DMS79 (cell line): ENCODE measurements at places on chromosomes 16 and 17.
A peak's percentile ranks its signal among the peaks of the same experiment; 100 is the strongest.

- DNase-seq: no peak
These were observed 44.3 kb downstream of the SLC6A2 start for GRCh38 chr16:55700067-55700466.

DNA sequence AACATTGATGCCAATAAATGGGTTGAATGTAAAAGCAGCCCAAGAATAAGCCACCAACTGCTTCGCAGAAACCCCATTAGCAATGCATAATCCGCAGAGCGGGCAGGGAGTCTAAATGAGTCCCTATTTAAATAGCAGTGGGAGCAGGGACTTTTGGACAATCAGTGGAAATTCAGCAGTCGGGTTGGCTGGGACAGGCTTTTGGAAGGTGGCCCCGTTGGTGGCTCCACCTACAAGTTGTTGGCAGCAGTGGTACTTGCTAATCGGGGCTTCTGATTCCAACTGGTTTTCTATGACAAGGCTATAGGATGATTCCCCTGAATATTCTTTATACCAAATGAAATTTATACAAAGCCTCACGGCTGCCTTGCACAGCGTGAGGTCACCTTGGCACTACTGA lies 86.3 kb downstream of the WDR59 start:
- DNase-seq: no peak

DNA sequence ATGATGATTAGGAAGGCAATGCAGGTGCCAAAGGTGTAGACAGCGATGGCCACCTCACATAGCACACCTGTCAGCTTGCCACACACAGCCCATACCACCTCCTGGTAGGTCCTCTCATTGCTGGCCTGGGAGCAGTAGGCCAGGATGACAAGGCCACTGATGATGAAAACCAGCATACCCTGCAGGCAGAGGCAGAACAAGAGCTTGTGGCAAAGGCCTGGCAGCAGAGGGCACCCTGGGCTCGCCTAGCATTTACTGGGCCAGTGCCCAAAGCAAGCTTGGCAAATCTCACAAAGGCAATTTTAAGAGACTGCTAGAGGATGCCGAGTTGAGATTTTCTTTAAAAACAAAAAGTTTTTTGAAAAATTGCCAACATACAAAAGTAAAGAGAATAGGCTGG lies 5.9 kb downstream of the SLC38A7 start:
- DNase-seq: no peak

- DNase-seq: no peak
These were observed 64.2 kb upstream of the COX10 start for GRCh38 chr17:14004927-14005620.

- DNase-seq: no peak
These were observed 4.0 kb downstream of the RNF222 start for GRCh38 chr17:8393470-8394231.

DNA sequence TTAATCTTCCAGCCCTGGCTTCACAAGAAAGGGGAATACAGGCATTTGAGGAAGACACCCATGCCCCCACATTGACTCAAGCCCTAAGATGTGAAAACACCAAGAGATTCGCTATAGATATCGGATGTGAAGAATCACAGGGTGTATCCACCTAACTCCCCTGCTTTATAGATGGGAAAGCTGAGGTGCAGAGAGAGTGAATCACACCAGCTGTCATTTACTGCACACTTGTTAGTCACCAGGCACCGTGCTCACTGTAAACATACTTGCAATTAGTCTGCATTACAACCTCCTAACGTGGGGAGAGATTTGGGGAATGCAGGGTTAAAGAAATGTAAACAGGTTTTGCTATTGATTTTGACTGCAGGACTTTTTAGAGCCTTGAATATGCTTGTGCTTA lies 325.5 kb downstream of the C16orf95 start:
- no peak for DNase-seq

DNA sequence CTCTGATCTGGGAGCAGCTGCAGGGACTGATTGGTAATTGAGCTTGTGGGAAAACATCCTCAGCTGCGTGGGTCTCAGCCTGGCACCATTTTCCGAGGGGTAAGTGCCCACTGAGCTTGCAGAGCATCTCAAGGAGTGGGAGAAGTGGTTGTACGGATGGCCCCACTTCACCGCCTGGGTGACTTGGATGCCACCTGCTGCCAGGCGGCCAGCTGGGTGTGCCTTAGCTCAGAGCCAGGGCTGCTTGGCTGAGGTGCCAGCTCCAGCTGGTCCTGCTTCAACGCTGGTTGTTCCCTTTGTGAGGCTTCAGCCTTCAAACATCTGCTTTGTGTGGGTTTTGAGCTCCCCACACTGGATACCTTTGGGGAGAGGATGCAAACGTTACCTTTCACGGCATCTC lies 482.7 kb upstream of the EEF2KMT start:
- DNase-seq: peak; percentile 62

DNA sequence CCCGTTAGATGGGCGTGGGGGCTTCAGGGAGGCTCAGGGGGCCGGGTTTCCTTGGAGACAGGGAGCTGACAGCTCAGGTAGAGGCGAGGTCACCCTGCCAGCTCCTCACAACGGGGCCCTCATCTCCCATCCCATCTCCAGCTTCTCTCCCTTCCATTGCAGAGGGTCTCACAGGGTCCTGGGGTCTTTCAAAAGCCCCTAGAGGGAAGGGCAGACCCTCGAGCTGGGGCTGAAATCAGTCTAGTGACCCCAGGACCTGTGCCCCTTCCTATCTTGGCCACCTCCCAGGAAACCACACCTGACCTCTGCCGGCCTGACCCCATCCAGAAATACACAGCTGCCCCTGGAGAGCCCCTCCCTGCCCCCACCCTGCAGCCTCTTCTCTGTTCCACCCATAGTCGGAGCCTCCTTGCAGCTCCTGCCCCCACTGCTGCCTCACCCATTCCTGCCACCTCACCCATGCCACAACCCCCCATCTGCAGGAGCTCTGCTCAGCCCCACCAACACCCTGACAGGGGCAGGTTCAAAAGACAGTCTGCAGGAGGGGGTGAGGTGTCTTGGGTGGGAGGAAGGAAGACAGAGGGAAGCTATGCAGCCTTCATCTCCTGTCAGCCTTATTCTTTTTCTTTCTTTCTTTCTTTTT lies 23.4 kb downstream of the PIK3R5 start:
- DNase-seq: no peak

GRCh38 chr17:39122991-39123390 lies 28.4 kb downstream of the PLXDC1 start:
- DNase-seq: no peak

DNA sequence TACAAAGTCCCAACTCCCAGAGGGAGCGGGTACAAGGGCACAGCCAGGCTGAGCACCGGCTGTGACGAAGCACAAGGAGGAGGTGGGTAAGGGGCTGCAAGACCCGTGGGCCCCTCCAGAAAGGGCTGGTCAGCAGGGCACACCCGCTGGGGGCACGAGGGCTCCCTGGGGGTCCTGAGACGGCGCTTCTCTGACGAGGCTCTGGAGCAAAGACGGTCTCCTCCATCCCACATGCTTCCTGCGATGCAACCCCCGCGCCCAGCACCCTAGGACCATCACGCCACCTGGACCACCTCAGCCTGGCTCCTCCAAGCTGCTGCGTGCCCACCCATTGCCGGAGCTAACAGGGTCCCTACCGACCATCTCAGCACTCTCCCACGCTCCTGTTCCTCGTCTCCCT lies 8.7 kb downstream of the CCDC57 start:
- DNase-seq: no peak

DNA sequence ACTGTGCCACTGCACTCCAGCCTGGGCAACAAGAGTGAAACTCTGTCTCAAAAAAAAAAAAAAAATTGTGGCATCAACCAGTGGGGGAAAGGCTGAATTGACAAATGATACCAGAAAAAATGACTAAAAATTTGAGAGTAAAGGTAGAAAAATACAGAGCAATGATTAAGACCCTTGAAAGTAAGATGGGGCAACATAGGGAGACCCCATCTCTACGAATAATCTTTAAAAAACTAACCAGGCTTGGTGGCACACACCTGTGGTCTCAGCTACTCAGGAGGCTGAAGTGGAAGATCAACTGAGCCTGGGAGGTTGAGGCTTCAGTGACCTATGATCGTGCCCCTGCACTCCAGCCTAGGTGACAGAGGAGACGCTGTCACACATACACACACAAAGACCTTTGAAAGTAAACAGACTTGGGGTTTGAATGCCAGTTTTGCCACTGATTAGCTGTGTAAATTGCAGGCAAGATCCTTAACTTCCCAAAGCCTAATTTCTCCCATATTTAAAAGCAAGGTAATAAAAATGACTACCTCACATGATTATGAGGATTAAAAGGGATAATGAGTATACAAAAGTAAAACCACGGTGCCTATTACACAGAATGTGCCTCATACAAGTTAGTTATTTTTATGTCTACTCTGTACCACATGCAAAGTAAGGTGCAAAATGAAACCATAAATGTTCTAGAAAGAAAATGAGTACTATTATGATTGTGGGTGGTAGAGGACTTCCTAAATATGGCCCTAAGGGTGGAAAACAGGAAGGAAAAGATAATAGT lies 21.7 kb upstream of the PAFAH1B1 start:
- no peak for DNase-seq

- DNase-seq: no peak
These were observed 7.4 kb downstream of the PRCD start for GRCh38 chr17:76547183-76547641.

DNA sequence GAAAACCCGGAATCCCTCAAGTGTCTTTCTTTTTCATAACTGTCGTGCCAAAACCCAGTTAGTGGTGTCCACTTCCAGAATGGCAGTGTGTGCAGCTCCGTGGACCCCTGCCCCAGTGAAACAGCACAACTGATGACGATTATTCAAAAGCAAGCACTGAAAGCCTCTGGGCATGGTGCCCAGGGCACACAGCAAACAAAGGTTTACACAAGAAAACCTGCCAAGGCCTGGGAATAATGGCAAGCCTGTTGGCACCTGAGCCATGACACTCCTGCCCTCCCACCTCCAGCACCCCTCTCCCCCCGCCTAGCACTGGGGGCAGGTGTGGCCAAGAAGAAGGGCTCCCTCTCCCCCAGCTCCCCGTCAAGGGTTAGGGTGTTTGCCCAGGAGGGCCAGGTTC lies 2.8 kb downstream of the PKMYT1 start:
- peak; percentile 86 for DNase-seq

- no peak for DNase-seq
These were observed 759 bp upstream of the PAM16 start for GRCh38 chr16:4351880-4352279.

GRCh38 chr17:64256913-64257807 lies 5.9 kb downstream of the TEX2 start:
- DNase-seq: no peak

- DNase-seq: no peak
These were observed 21.3 kb upstream of the RPL38 start for GRCh38 chr17:74182041-74182723.

DNA sequence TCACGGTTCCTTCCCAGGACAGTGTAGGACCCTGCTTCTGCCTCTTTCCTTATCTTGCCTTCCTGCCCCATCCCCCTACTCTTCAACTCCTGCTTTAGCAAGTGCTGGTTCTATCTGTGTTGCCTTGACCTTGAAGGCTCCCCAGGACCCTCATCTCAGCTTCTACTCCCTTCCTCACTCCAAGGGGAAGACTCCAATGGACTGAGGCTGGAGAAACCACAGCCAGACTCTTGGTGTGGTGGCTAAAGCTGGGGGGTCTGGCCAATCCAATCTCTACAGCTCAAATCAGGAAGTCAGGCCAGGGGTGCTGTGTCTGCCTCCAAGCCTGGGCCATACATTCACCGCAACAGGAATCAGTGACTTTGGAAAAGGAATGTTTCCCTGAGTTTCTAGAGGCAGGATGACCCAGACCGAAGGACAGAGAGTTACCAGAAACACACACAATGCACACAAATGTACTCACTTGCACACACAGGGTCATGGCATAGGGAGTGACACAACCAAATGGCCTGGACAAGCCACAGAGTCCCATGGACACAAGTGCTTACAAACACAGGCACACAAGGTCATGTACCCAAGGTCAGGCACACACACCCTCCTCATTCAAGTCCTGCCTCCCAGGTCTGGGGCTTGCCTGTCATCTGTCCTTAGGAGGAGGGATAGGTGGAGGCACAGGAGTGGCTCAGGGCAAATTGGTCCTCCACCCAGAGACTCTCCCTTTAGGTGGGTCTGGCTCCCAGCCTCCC lies 1.7 kb upstream of the HSD11B2 start:
- no peak for DNase-seq

- no peak for DNase-seq
These were observed 605.0 kb downstream of the WWOX start for GRCh38 chr16:78704416-78704815.

- DNase-seq: peak; percentile 30
These were observed 27.8 kb upstream of the MEIOC start for GRCh38 chr17:44628243-44629188.

DNA sequence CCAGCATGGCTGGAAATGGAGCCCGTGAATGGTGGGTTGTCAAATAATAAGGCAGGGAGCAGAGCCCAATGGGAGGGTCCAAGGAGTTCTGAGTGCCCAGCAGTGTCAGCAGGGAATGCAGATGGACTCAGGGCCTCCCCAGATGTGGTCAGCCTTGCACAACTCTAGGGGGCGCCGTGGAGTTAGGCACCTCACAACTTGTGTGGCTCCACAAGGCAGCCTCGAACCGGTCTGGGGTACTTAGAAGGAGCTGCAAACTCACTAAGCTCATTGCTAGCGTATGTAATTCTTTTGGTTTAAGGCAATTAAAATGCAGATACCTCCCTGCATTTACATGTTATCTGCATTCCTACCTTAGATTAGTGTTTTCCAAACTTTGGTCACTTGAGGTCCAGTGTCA lies 18.1 kb downstream of the IRF8 start:
- DNase-seq: no peak

DNA sequence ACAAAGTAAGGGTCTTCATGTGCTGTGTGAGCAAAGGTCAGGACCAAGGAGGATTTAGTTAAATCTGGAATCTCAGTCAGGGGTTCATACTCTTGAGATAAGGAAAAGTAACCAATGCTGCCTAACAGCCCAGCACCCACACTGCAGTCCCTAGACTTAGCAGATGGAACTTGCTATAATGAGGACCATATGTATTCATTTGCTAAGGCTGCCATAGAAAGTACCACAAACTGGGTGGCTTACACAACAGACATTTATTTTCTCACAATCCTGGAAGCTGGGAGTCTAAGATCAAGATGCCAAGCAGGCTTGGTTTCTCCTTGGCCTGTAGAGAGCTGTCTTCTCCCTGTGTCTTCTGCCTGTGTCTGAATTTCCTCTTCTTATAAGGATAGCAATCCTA lies 20.8 kb downstream of the ZP2 start:
- DNase-seq: no peak

DNA sequence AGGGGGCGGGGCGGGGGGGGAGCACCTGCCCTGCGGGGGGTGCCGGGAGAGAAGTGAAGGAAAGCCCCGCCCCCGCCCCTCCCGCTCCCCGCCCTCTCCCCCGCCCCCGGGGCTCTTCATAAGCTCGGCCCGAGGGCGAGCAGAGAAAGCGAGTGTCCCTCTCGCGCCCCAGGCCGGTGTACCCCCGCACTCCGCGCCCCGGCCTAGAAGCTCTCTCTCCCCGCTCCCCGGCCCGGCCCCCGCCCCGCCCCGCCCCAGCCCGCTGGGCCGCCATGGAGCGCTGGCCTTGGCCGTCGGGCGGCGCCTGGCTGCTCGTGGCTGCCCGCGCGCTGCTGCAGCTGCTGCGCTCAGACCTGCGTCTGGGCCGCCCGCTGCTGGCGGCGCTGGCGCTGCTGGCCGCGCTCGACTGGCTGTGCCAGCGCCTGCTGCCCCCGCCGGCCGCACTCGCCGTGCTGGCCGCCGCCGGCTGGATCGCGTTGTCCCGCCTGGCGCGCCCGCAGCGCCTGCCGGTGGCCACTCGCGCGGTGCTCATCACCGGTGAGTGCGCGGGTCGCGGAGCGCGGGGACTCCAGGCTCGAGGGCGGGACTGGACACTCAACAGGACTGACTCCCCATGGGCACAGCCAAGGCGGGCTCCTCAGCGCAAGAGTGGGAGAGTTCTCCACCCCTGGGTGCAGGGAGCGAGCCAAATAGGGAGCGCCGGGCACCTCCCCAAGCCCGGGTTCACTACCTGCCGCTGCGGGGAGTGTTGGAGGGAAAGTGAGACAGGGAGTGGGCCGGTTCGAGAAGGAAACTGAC lies at the start of gene HSD11B2:
HSD11B2 (plus strand) TSS at position 145 of the 798 bp plus-strand sequence; CDS start at position 273, 128 bp downstream.
- peak; percentile 23 for DNase-seq
